Left renal cortex interstitium (tissue), 4 donors: ENCODE measurements at places on chromosomes 6 and 20. TPM values are rescaled to one million over a fixed set of nuclear protein-coding genes. Genes with fewer than 3 reads are reported as not detected.
A peak's percentile ranks its signal among the peaks of the same experiment; 100 is the strongest.

DNA sequence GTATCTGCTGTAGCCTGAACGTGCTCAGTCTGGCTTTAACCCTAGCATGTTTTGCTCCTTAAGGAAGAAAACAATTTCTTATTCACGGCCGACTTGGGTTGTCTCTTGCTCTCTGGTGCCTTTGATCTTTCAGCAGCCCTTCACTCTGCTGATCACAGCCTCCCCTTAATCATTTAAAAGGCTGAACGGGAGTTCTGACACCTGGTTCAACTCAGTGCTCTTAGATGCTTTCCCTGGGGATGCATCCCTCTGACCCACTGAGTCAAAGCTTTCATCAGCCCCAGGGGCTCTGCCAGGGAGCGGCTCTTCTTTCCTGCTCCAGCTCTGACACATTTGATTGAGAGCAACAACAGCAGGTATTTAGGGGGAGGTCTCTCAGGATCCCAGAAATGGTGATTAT lies 79.0 kb upstream of the FYN start:
- DNase-seq, result no peak

DNA sequence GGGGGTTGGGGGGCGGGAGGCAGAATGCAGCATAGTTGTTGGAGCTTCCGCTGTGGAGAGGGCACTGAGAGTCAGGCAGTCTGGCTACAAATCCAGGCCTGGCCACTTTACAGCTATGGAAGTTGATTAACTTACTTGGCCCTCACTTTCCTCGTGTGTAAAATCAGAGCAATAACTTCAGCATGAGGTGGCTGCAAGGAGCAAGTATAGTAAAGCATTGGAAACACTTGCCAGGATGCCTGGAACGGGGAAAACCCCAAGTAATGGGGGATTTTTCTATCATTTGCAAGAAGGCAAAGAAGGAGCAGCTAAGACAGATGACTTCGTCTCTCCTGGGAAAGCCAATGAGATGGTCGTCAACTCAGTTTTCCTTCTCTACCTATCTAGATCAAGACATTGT lies 35.8 kb downstream of the AGPAT4 start:
- no peak for DNase-seq

DNA sequence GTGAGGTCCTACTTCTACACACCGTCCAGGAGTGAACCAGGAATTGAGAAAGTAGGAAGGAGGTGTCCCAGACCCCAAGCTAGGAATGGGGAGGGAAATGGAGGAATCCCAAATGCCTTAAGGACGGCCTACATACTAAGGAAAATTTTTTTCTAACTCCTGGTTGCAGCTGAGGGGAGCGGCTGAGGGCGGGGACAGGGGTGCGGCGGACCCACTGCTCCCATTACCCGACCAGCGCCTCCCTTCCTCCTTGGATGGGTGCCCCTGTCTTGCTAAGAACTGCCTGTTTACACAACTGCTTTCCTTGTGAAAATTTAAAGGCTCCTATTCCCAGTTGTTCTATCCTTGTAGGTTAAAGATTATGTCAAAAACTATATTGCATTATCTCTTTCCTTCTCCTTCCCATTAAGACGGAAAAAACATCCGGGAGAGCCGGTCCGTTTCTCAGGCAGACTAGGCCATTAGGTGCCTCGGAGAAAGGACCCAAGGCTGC lies 699 bp upstream of the HSPA1B start:
- no peak for DNase-seq

Gene OLIG3
- not detected for polyA plus RNA-seq

DNA sequence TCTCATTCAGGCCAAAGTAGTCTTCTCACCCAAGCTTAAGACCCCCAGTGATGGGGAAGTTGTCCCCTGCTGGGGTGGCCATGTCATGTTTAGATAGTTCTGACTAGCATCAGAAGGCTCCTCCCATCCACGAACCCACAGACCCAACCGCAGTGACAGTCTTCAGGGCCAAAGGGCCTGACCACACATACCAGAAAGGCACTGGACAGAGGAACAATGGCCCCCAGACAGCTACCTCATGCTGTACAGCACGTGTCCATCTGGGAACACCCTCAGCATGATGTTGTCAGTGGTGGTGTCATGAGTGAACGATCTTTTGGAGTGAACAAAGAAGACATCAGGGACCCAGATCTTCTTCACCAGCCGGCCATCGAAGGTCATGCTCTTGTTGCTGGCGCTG lies 46.3 kb downstream of the GABRR2 start:
- DNase-seq, result no peak

Gene EFCAB8
- 0.13 TPM for polyA plus RNA-seq

Gene BMP7
- 113 TPM for polyA plus RNA-seq

Gene CGA
- 2.4 TPM for polyA plus RNA-seq

- no peak for DNase-seq
Observed at GRCh38 chr20:38771621-38772020, 23.4 kb downstream of the ACTR5 start.

DNA sequence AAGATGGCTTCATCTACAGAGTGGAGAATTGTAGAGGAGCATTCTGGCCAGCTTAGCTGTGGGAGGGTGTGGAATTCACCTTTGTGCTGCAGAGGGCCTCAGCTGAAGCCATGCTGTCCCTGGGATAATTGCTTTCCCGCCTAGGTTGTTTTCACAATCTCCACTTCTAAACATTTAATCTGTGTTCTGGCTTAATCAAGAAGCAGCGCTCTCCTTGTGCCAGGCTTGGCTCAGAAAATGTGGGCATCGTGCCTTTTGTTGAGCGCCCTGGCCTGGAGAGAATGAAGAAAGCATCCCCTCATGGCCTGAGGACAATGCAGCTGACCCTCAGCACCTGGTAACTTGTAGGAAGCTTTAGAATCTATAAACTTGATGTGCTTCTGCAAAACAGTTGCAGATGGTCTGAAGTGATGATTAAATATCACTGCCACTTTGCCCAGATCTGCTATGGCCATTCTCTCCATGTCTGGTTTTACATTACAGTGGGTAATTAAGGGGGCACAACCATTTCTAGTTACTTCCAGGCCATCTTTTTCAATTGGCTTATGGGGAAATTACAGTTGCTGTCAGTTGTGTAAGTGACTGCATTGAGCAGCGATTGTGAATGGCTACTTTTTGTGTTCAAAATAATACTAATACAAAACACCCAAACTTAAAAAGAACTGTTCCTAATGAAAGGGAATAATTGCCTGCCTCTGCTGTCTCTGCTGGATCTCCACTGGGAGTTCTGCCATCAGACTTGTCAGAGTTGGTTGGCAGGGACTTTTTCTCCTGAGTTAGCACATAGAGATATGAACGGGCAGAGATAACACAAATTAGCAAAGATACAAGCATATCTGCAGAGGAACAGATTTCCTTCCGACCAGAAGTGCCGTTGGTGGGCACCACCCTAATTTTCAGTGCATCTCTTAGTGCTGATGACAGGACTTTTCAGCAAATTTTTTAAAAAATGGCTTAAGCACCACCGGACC lies 18.4 kb downstream of the CTNNBL1 start:
- no peak for DNase-seq

GRCh38 chr6:40710626-40711330 lies 123.6 kb upstream of the LRFN2 start:
- no peak for DNase-seq

- DNase-seq, result peak; percentile 11
Observed at GRCh38 chr6:74409447-74409846, 713.4 kb downstream of the CD109 start.

DNA sequence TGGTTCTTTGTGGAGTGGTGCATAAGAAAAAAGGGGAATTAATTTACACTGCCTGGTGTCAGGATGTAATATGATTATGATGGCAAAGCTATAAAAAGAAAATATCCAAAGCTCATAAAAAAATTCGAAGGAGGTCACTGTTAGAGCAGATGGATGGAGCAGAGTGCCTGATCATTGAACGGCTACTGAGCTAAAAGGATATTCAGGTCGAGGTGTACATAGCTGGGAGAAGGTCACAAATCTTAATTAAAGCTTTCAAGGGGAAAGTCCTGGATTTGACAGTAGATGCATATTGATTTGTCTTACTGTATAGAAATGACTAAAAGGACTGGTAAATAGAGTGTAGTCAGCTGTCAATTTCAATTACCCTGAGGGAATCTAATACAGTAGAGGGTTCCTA lies 84.4 kb downstream of the PKIB start:
- no peak for DNase-seq

DNA sequence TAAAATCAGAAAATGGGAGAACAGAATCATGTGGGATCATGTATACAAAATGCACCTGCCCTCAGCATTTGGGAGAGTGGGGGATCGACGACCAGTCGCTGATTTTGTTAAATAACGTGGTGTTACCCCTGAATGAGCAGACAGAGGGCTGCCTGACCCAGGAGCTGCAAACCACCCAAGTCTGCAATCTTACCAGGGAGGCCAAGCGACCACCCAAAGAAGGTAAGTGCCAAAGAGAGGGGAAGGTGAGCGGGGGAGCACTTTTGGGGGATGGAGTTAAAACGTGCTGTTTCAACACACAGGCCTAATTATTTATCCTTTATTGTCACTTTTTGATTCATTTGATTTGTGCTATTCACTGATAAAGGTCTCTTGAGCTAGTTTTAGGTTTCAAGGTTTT lies 4.1 kb downstream of the ADGRB3 start:
- no peak for DNase-seq

DNA sequence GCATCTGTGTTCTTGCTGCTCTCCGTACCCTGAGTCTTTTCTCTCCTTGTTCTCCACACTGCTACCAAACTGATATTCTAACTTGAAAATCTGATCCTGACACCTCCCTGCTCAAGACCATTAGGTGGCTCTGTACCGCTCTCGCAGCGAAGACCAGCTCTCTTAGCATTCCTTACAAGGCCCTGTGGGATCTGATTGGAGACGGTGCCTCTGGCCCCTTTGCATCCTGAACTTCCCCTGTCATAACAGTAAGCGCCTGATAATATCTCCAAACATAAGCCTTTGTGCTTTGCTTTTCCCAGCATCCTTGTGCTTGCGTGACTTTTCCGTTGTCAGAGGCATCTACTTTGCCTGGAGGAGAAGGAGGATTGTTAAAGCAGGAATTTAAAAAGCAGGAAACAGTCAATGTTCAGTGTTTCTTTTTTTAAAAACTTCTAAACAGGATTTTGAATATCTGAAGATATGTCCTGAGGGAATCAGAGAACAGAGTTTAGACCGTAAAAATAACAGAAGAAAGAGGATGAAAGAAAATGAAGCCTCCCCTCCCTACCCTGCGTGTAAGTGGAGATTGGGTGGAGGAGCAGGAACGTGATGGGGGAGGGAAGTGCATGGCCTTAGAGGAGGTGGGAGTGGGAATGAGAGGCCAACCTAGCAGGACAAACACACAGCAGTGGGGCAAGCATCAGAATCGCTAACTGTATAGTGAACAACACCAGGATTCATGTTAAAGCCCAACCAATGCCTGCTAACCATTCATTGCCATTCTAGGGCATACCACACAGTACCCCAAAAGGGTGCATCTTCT lies 89.2 kb upstream of the STMND1 start:
- no peak for DNase-seq

Gene TFAP2D
- polyA plus RNA-seq, result not detected

Gene CRIP3
- polyA plus RNA-seq, result 2.2 TPM

DNA sequence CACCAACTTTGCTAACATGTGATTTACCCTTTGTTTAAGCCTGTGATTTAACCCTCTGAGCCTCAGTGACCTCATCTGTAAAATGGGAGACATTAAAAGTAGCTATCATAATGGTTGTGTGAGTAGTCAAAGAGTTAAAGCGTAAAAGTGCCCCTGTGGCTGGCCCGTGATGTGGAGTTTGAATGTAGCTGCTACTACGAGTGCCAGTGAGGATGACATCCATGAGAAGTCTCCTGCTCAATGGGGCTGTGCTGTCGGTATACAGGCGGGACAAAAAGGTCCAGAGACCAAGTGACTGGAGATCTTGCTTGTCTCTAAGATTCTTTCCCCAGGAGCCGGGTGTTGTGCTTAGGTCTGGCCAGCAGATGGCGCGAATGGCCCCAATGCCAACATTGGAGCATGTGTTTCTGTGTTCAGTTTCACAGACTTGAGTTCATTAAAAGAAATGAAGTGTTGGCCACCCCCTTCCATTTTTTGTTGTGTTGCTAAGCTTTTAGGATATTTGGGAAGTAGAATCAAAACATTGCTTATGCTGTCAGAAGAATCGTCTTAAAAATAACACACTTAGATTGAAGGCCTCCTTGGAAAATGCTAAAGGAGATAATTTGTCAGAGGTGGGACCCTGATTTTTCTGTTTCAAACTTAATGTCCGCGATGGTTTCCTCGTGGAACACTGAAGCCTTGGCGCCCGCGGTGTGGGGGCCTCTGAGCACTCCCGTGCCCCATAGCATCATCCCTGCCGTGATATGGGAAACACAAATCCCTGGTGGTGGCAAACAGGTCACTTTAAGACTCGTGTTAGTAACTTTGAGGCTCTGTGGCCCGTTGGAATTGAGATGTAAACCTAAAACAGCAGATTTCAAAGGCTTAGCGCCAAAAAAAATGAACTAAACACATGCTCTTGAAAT lies 9.3 kb upstream of the RBM38 start:
- DNase-seq, result no peak

Gene VGLL2
- polyA plus RNA-seq, result not detected

GRCh38 chr6:143677577-143677890 lies 231 bp upstream of the PHACTR2 start:
- no peak for DNase-seq

GRCh38 chr6:7886132-7886531 lies 24.5 kb downstream of the TXNDC5 start:
- no peak for DNase-seq

- DNase-seq, result no peak
Observed at GRCh38 chr6:101630941-101631340, 237.4 kb downstream of the GRIK2 start.

Gene CDH4
- 6.9 TPM for polyA plus RNA-seq

DNA sequence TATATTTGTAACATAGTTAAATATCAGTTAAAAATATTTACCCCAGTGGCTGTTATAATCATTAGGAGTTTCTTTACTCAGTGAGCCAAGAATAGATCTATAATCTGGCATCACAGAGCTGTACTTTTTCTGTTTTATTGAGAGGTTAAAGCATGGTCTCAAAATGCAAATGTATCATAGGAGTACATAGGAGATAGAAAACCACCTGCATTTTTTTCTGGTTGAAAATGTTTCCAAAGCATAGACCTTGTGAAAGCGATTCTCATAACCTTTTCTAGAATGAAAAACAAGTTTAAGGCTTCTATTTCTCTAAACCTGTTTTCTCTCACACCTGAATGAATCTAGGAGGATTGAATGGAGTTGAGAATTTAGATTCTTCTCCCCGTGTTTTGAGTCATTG lies 14.4 kb downstream of the KCNQ5 start:
- DNase-seq, result no peak

GRCh38 chr6:168793649-168794048 lies 352.7 kb downstream of the SMOC2 start:
- DNase-seq, result no peak

DNA sequence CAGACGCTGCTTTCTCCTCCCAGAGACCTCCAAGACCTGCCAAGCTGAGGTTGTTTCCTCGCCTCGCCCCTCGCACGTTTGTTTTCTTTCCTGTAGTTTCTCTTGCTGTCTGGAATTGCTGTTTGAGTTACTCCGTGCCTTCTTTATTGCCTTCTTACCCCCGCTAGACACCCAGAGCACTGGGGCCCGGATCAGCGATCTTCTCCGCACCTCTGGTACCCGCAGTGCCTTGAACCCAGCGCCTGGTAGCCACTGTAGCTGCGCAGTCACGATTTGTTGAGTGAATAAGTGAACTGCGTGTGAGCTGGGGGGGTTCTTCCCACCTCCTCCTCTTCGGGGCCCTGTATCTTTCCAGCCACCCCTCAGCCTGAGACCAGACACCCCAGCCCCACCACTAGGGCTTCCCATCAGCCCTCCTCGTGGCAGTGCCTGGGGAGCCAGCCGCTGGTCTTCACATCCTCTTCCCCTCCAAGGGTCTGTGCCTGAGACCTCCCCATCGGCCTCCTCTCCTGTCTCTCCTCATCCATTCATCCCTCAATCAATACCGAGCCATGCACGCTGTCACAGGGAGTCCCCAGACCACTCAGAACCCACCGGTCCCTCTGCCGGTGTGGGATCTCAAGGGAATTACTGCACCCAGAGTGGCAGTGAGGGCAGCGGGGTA lies 849 bp upstream of the BMP7 start:
- DNase-seq, result no peak
